ENCODE measurements at places on chromosomes 16 and 17.

- DNase-seq: no peak
Observed at GRCh38 chr16:86321491-86321890, 188.8 kb upstream of the FOXF1 start.

DNA sequence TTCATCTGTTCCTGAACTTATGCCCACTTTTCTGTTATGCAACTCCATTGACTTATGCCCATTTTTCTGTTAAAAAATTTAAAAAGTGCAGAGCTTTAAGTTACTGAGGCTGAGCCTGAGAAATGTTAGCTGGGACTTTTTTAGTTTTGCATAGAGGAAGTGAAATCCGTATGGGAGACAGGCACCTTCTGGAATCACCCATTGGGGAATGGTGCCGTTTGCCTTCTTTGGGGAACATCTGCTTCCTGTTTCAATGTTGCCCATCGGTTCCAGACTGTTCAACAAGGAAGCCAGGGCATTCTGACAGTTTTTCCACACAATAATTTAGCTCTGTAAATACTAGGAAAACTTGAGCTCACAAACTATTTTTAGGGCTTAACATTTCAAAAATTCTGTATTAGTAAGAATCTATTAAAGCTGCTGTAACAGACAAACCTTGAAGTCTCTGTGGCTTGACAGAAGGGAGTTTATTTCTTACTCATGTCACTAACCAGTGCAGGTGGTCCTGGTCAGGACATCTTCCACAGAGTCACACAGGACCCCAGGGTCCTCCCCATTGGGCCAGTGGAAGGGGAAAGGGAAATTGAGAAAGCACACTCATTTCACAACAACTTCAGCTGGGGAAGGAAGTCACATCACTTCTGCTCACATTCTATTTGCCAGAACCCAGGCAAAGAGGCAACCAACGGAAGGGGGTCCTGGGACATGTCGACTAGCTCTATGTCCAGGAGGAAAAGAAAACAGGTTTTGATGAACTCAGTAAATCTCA lies 17.2 kb downstream of the PRKCB start:
- no peak for DNase-seq

DNA sequence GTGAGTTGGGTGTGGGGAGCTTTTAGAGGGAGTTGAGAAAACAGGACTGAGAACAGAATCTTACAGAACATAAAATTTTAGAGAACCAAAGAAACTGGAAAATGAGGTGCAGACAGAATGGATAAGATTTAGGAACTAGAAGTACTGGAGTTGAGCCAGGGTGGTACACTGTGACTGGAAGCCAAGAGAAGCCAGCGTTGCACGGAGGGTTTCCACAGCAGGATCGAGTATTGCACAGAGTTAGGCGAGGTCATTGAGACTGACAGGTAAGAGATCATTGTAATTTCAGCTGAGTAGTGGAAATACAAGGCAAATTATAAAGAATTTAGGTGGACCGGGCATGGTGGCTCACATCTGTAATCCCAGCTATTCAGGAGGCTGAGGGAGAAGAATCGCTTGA lies 6.6 kb downstream of the GSDMA start:
- DNase-seq: no peak

DNA sequence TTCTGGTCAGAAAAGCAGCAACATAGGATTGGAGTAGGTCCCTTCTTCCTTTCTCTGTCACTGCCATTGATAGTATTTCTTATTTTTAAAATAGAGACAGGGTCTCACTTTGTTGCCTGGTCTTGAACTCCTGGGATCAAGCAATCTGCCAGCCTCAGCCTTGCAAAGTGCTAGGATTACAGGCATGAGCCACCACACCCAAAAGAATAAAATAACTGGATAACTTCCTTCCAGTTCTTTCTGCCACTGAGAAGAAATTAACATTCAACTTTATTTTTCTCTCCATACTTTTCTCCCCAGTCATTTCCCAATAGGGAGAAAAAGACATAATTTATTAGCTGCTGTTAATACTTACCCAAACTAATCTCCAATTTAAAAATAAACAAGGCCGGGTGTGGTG lies 91.9 kb upstream of the MED13 start:
- DNase-seq: no peak

GRCh38 chr17:6021011-6021400 lies 49.2 kb upstream of the WSCD1 start:
- DNase-seq: no peak

DNA sequence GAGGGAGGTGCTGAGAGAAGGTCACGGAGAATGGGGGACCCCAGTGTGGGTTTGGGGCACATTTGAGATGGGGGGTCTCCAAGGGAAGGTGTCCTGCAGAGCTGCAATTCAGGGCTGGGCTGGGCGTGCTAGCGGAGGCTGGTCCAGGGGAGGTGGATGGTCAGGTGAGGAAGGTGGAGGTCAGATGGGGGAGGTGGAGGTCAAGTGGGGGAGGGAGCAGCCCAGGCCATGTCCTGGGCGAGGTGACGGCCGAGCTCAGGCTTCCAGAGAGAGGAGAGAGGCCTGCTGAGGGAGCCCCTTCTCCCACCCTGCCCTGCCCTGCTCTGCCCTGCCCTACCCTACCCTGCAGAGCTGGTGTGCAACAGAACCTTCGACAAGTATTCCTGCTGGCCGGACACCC lies 6.5 kb downstream of the GCGR start:
- DNase-seq: no peak

- no peak for DNase-seq
Observed at GRCh38 chr16:51306116-51306515, 155.0 kb upstream of the SALL1 start.

DNA sequence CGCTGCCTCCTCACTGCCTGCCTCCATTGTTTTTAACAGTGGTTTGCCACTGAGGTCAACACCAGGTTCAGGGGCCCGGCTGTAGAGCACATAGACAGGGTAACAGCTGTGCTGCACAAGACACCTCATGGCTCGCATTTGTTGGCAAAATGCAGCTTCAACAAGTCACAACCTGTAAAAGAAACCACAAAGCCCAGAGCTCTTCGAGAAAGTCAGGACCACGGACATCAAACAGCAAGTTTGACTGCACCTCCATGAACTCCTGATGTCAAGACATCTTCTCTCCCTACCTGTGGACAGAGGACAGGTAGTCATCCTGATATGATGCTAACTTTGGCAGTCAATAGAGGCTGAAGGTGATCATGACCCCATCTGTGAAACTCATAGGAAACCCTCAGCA lies 142.4 kb upstream of the SOX9 start:
- DNase-seq: no peak

GRCh38 chr16:50644729-50645128 lies 36.4 kb downstream of the SNX20 start:
- no peak for DNase-seq

- no peak for DNase-seq
Observed at GRCh38 chr16:55082591-55082976, 151.9 kb downstream of the IRX5 start.

All from memory B cell (primary cell).